MCF 10A (cell line): ENCODE measurements at places on chromosomes 13 and 19.

DNA sequence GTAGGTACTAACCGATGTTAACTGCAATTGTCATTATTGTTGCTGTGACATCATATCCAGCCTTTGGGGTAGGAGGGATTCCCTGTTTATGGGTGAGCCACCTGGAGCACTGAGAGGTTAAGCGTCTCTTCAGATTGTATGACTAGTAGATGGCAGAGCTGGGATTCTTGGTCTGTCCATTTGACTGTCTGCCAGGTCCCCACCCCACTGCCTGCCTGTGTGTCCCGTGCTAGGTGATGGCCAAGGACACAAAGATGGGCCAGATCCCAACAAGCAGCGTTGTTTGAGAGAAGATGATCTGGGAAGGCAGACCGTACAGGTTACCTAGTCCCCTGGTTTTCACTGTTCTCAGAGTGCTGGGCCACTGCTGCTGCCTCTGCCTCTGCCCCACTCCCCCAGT lies 16.6 kb downstream of the PPP2R1A start:
- no peak for DNase-seq

DNA sequence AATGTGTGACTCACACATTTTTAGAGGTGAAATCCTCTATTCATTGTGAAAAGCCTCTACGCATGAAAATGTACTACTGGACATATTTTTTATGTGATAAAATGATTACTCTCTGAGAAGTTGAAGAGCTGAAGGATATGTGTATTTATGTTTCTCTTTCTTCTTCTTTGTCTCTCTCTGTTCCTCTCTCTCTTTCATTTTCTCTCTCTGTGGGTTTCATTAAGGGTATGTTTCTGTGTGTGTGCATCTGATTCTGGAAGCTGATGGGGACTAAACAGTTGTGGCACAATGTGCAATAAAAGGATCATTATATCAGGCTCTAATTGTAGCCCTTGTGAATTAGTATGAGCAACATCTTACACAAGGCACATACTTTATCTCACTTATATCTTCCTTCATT lies 867.7 kb downstream of the PCDH9 start:
- DNase-seq: no peak

- peak; percentile 51 for DNase-seq
Observed at GRCh38 chr19:33302974-33303790, 848 bp upstream of the CEBPA start.

- DNase-seq: peak; percentile 100
Observed at GRCh38 chr19:38684078-38684861, 36.8 kb downstream of the ACTN4 start.

- no peak for DNase-seq
Observed at GRCh38 chr13:54845351-54845965, 1816.8 kb downstream of the OLFM4 start.

DNA sequence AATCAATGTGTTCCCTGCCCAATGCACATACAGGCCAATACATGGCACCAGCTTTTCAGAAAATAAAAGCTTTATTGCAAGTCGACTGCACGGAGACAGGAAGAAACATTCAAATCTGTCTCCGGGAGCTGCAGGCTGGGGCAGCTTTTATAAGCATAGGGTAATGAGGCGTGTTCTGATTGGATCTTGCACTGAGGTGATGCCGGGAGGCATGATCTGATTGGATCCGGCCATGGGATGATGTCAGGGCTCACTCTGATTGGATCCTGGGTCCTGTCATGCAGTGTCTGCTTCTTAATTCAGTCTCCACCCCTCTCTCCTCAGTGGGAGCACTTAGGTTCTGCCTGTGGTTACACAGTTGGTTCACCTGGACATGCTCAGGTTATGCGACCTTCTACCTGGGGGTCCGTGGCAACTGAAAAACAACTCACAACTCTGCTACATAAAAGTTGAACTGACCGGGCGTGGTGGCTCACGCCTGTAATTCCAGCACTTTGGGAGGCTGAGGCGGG lies 11.8 kb upstream of the FBN3 start:
- no peak for DNase-seq
